CD4-positive, CD25-positive, alpha-beta regulatory T cell (primary cell): ENCODE measurements at places on chromosomes 11 and 22.

- DNase-seq: no peak
These were observed 59.4 kb downstream of the GLYATL1 start for GRCh38 chr11:58998480-58999290.

- no peak for DNase-seq
These were observed 39.2 kb downstream of the KDM2A start for GRCh38 chr11:67158221-67158620.

- no peak for DNase-seq
These were observed 1.4 kb upstream of the ROBO3 start for GRCh38 chr11:124863826-124864165.

GRCh38 chr22:37430941-37431340, 3.7 kb upstream of the ELFN2 start:
- no peak for DNase-seq

DNA sequence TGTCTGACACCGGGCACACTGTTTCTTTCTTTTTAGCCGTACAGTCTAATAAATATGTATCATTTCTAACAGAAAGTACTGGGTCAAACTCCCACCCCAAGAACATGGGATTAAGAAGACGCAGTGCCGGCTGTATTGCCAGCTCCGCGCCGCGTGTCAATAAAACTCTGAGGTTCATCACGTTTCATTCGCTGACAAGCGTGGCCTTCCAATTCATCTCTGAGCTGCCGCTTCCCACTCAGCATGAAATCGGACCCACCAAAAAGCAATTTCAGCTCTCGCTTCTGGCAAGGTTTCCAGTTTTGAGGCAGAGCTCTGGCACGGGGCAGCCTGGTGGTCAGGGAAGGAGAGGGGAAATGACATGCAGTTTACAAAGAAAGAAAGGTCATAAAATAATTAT, 819.8 kb downstream of the OPCML start:
- DNase-seq: no peak

DNA sequence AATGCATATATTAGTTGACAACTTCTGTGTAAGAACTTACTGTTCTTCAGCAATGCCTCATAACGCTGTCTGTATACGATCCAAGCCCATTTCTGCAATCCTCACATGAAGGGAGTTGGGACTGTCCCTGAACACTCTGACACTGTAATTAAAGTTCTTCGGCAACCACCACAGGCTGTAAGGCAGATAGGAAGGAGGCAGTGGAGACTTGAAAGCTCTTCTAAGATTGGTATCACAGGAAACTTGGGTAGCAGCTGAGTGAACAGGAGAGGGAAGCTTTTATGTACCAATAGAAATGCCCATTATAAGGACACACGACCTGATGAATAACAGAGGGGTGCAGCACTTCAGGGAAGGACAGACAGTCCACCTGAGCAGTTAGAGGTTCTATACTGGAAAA, 12.0 kb upstream of the GAB2 start:
- DNase-seq: no peak

- DNase-seq: no peak
These were observed at the start of gene ABCG4 for GRCh38 chr11:119149018-119149785. Gene ABCG4, plus strand, starts transcription at chr11:119149052. Its CDS starts 914 bp downstream, at chr11:119149966.

GRCh38 chr22:25101986-25102385, 97.7 kb upstream of the CRYBB3 start:
- no peak for DNase-seq

DNA sequence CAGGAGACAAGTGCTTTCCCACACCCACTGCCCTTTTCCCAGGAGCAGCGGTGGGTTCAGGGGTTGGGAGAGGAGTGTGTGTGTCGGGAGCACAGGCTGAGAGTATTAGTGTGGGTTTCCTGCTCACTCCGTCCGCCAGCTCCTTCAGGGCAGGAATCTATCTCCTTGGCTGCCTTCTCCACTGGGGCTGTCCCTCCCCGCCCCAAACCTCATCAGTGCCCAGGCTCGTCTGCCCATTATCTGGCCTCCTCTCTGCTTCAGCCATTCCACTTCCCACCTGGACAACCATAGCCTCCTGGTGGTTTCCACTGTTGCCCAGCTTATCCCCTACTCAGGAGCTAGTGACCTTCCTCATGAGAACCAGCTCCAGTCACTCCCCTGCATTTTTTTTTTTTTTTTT, 19.9 kb downstream of the ASPHD2 start:
- no peak for DNase-seq

GRCh38 chr11:70471254-70471653, 72.9 kb downstream of the CTTN start:
- DNase-seq: no peak

DNA sequence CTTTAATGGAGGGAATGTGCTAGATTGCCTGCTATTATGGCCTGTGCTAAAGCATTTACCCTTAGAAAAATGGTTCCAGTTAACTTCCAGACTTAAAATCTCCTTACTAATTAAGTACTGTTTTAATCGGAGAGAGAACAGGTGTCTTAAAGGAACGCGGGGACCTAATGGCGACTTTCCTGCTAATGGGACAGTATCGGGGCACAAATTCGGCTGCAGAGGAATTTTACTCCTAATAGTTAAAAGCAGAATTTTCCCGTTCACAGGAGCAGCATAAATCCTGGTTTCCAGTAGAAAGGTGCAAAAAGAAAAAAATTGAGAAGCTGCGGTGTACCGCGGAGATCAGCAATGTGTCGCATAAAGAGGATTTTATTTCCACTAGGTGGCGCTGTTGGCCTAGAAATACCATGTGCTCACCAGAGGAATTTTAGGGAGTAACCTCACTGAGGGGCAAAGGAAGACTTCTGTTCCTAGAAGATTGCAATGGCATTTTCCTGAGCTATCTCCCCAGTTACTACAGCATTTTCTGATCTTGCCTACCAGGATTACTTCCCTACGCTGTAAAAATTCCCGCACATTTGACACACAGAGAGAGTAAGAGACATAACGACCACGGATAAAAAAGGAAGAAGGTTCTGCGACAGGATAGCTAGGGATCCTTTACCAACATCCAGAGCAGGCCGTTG, 44.5 kb downstream of the ZNF280B start:
- peak; percentile 40 for DNase-seq

DNA sequence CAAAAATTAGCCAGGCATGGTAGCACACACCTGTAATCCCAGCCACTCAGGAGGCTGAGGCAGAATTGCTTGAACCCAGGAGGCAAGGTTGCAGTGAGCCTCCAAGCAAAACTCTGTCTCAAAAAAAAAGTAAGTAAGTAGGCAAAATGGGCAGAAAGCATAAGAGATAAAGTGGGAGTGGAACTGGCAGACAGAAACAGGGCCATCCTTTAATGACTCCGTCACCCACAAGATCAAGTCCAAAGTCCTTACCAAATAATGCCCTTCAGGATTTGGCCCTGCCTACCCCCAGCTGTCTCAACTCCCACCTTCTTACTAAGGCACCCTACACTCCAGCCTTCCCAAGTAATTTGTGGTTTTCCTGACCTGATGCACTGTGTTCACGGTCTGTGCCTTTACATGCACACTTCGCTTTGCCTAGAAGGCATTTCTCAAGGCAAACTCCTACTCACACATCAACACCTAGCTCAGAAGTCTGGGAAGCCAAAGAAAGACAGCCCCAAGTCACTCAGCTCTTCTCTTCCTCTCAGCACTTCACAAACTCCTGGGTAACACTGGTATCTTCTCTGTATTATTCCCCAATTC, 6.1 kb downstream of the MAPK1 start:
- no peak for DNase-seq

- no peak for DNase-seq
These were observed 31.0 kb upstream of the PPP2R1B start for GRCh38 chr11:111797145-111797581.

- no peak for DNase-seq
These were observed 11.5 kb upstream of the ANO1 start for GRCh38 chr11:70066628-70067027.

- DNase-seq: no peak
These were observed 2.2 kb upstream of the TAGLN start for GRCh38 chr11:117197006-117197405.

- no peak for DNase-seq
These were observed 603 bp downstream of the CDHR5 start for GRCh38 chr11:623999-624704.

DNA sequence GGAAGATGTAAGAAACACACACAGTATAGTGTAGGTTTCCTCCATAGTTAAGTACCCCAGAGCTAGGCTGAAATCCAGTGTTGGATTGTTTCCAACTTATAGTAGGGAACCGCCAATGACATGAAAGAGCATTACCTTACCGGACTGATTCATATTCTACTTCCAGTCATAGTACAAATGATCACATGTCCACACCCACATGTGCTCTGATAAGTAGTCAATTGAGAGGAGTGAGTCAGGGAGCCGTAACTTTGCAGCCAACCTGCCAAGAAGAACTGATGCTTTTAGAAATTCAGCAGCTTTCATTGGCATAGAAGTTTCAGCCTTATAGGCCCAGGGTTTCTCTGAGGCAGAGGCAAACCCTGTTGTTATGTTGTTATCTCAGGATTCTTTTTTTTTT, 240.6 kb downstream of the ETS1 start:
- no peak for DNase-seq

- DNase-seq: no peak
These were observed 8.2 kb downstream of the SUSD2 start for GRCh38 chr22:24189249-24190158.

GRCh38 chr11:85165819-85166218, 461.3 kb downstream of the DLG2 start:
- no peak for DNase-seq

DNA sequence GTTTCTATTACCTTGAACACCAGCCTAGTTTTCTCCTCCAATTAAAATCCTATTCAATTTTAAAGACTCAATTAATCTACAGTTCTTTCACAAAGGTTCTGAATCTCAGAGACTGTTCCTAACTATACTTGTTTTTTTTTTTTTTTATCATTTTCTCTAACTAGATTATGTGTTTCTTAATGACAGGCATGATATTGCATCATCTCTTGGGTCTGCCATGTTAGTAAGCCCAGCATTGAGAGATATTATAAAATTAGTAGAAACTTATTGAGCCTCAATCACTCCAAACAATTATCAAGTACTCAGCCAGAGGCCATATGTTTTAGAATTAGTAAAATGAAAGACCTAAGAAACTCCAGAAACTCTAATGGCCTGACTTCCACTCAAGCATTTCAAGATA, 28.1 kb upstream of the SLC5A12 start:
- DNase-seq: no peak

- DNase-seq: no peak
These were observed 171.5 kb downstream of the MN1 start for GRCh38 chr22:27629908-27630673.
